ENCODE measurements at places on chromosomes 4 and X.

GRCh38 chr4:181525634-181526033, 717.6 kb upstream of the TENM3 start:
- DNase-seq = no peak

- no peak for DNase-seq
These were observed 21.3 kb downstream of the SHROOM2 start for GRCh38 chrX:9807355-9808182.

GRCh38 chr4:129561886-129562671, 466.1 kb downstream of the C4orf33 start:
- DNase-seq = no peak

DNA sequence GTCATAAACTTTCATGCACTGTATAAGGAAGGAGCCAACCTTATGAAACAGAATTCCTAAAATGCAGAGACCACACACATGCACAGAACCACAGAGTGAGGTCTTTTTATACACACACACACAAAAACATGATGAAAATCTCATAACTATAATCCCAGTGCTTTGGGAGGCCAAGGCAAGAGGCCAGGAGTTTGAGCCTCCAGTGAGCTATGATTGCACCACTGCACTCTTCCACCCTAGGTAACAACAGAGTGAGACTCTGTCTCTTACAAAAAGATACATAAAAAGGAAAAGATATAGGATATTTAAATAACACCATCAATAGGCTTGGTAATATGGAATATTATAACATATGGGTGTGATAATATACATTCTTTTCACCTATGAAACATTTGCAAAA, 10.6 kb downstream of the FGA start:
- no peak for DNase-seq

GRCh38 chr4:156560701-156561100, 410.9 kb downstream of the PDGFC start:
- DNase-seq = no peak

- no peak for DNase-seq
These were observed 118.5 kb upstream of the VCX2 start for GRCh38 chrX:8289523-8289922.

DNA sequence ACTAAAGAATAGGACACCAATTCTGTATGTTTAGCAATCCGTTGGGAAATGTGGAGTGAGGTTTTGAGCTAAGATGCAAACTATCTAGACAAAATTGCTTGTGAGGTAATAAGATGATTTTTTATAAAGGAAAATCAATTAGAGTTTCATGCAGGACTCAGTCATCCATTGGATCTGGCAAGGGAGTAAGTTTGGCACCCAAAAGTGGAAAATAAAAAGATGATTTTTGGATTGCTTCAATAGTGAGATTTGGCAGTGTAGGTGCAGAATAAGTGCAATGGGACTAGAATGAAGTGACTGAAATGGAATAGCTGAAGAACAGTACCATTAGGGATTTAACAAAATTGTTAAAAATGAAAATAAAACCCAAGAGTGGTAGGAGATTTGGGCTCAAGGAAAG, 290.5 kb upstream of the EPHA5 start:
- no peak for DNase-seq
